ENCODE measurements at places on chromosomes 7 and 10.

DNA sequence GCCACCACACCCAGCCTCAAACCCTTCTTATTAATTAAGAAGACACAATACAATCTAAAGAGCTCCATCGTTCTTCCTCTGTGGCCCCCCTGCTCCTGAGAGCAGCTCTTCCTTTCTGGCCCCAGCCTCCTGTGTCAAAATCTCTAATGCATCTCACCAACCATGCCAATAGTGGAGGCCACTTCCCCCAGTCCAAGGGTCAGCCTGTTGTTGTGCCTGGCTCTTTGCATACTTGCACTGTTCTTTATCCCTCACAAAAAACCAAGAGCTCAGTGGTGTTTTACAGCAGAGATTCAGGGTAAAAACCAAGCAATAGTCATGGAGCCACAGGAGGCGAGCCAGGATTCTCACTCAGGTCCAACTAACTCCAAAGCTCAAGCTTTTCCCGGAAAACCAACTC, 190.2 kb downstream of the GFRA1 start:
- DNase-seq: no peak

DNA sequence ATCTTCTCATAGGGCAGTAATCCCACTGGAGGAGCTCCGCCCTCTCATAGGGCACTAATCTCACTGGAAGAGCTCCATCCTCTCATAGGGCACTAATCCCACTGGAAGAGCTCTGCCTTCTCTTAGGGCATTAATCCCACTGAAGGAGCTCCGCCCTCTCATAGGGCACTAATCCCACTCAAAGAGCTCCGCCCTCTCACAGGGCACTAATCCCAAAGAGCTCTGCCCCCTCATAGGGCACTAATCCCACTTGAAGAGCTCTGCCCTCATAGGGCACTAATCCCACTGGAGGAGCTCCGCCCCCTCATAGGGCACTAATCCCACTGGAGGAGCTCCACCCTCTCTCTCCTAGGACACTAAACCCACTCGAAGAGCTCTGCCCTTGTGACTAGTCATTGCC, 3.4 kb upstream of the FUOM start:
- no peak for DNase-seq

- DNase-seq: no peak
Observed at GRCh38 chr7:108103558-108104298, 26.4 kb downstream of the LAMB4 start.

DNA sequence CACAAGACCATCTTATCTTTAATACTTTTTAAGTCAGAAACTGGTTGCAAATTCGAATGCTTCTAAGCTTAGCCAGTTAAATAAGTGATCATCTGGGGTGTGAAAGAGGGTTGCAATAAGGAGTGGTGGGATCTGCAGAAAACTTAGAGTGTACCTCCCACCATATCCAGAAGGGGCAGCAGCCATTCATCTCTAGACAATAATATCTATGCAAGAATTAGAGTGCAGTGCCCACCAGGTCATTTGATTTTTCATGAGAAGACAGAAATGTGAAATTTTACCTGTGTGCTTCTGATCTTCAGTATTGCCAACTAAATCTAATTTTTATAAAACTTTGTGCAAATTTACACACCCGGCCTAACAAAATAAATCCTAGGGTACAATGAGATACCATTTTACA, 127.2 kb upstream of the SP4 start:
- DNase-seq: no peak

DNA sequence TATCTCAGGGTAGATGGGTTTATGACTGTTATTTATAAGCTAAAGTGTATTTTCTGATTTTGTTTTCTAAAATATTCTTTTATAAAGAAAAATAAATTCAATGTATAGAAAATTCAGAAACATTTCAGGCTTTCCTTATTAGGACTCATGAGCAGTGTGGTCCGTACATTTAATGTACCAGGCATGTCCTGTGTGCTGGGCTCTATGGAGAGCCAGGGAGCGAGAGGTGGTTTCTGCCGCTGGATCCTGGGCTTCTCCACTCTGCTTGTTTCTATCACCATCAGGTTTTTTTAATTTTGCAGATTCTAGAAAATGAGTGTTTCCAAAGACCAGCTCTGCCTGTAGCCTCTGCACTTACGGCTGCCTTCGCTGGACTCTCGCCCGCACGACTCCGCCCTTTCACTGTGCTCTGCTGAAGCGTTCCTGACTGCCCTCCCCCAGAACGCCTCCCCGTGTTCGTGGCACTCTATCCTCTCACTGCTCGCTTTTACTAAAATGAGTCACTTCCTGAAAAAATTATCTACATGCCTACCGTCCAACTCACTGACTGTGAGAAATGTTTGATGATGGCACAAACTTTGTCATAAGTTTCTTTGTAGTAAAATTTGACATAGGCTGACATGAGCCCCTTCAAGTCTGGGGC, 188.5 kb downstream of the ZMYND11 start:
- DNase-seq: no peak

GRCh38 chr7:1742555-1743303, 72.7 kb downstream of the ELFN1 start:
- DNase-seq: no peak

DNA sequence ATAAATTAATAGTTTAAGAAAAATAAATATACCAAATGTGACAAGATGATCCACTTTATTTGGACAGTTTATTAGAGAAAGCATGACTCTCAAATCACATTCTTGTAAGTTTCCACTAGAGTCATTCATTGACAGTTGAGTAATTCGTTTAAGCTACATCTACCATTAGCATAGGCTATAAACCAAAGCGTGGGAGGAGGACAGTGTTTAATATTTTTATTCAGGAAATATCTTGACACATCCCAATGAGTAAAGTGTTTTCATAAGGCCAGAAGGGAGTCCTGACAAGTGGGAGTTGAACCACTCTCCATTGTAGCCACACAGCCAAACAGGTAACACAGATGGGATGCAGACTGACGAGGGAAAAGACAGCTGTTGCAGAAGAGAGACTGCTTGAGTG, 386.5 kb upstream of the SEMA3D start:
- no peak for DNase-seq

DNA sequence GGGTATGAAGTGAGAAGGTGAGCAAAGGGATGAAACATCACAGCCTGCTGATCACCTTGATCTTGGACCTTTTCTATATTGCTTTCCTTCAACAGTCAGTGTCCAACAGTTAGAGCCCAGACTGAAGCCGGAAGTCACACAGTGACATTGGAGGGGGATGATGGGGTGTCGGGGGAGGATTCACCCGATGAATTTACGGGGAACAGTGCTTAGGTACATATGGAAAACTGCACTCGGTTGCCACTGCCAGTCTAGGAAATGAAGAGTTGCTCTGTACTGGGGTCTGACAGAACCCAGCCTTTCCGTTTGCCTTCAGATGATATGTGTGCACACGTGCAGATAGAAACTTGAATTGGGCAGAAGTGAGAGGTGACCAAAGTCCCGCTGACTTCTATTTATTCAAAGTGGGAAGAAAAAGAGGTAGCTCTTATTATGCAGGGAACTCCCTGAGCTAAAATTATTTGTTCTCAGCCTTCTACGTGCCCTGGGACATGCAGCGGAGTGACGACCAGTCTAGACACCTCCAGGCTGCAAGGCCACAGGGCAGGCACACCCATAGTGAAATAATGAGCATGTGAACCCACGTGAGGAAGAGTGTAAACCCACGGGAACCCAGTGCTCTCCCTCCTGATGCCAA, 107.2 kb upstream of the INHBA start:
- no peak for DNase-seq

- no peak for DNase-seq
Observed at GRCh38 chr7:86058649-86059048, 585.1 kb upstream of the GRM3 start.

DNA sequence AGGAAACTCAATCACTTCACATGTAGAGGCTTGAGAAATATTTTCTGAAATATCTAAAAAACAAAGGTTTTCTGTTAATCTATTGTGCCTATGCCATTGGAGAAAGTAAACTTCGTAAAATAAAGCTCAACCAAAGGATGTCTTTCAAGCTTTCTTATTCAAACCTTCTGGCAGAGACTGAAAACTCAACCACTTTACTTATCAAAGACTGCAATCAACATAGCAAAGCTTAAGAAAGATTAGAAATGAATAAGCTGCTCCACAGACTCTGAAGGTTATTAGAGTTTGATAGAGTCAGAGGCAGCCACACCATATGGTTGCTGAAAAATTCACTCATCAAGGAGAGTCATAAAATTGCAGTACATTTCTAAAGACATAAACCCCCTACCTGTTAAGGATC, 245.8 kb upstream of the MEOX2 start:
- no peak for DNase-seq

All from stimulated activated CD8-positive, alpha-beta memory T cell treated with anti-CD3 and anti-CD28 coated beads, Interleukin-2, amount 100 ng/mL, for 1 hour (primary cell).